ENCODE measurements at places on chromosomes 1 and 21.

DNA sequence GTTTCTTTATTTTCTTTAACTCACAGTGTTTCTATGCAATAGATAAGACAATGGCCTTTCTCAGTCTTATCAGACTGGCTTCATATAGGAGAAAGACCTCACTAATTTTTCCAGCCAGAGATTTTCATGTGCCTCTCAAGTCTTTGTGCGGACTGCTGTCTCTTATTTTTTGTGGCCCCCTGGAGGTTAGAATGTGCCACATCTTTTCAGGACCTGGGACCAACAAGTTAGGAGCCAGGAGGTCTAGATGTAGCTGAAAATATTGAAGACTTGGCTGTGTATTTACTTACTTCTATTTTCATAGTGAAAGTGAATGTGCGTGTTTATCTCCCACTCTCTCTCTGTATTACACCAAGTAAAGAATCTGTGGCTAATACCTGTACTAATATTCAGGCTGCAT, 42.1 kb upstream of the CFHR3 start:
- DNase-seq = no peak

DNA sequence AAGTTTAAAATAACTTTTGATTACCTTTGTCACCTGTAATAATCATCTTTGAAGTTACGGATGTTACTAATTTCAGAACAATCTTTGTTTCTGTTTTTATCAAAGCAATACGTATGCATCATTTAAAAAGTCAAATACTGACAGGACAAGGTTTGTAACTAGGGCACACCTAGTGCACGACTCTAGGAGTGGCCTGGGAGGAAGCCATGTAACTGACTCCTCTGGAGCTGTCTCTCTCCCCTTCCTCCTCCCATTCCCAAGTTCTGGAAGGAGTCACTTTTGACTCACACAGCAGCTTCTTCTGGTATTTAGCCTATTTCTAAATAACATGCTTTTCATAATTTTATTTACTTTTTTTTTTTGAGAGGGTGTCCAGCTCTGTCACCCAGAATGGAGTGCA, 11.8 kb upstream of the RAP1GAP start:
- no peak for DNase-seq

- DNase-seq = no peak
Measured at GRCh38 chr1:17045634-17046333, 8.0 kb downstream of the SDHB start.

GRCh38 chr1:93549811-93550210, 101.9 kb downstream of the FNBP1L start:
- DNase-seq = no peak

DNA sequence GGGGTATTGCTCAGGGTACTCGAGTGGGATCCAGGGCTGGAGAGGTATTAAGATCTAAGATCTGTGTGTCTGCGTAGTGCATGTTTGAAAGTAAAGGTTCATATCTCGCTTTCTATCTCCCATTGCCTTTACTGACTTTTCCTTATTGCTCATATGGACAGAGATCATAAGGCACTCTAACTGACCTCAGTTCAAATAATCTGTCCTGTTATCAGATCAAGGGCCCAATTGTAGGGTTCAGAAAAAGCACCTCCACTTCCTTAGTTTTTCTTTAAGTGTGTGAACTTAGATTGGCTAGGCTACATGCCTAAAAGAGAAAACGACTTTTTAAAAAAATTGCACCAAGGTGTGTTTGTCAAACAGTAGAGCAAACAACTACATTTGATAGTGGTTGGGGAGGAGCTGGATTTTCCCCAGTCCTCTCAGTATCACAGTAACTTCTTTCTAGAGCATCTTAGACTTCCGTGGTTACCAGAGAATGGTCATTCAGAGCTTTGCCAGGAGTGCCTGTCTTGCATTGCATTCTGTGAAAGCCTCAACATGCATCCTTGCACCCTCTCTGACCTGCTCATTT, 57.6 kb downstream of the LMO4 start:
- DNase-seq = no peak

DNA sequence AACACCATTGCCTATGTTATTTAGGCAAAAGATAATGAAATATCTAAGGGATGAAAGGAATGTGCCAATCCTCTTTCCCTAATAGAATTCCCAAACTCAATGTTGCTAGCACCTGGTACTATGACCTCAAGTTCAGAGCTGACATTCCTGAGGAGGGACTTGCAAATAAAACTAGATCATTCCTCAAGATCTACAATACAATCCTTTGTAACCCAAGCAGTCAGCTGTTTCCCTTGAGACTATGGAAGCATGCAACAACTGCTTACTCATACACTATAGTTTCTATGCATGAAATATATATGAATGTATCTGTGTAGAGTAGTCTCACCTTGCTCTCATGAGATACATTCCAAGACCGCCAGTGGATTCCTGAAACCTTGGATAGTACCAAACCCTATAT, 65.0 kb downstream of the ABL2 start:
- no peak for DNase-seq
